ENCODE measurements at places on chromosomes 1 and 21.

- DNase-seq, result no peak
Measured at GRCh38 chr1:112636056-112636455, 16.4 kb downstream of the CAPZA1 start.

DNA sequence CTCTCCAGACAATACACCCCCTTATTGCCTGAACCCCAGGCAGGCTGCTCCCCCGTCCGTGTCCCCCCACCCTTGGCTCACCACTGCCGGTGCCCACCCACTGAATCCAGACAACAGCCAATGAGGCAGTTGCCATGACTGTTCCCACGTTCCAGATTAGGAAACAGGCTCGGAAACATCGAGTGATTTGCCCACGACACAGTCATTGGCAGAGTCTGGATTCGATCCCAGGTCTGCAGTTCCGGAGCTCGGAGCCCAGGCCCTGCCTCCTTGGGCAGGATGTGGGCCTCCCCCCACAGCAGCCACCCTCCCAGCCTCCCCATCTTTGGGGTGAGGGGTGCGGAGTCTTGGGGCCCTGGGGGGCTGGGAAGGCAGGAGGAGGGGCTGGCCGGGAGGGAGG is 20.3 kb upstream of the CLSTN1 start:
- DNase-seq, result no peak

DNA sequence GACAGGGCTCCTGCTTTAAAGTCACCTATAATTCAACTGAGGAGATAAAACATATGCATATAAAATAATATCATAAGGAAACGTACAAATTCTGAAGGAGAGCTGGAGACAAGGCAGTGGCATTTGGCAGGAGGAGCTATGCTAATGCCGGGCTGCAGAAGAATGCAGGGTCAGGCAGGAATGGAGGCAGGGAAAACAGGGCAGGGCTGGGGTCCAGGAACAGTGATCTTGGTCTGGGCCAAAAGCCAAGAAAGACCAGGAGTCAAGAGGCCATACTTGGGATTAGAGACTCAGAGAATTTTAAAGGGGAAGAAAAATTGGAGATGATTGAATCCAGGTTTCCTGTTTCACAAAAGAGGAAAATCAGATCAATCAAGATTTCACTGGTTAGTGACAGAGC is 20.0 kb upstream of the BRDT start:
- no peak for DNase-seq

DNA sequence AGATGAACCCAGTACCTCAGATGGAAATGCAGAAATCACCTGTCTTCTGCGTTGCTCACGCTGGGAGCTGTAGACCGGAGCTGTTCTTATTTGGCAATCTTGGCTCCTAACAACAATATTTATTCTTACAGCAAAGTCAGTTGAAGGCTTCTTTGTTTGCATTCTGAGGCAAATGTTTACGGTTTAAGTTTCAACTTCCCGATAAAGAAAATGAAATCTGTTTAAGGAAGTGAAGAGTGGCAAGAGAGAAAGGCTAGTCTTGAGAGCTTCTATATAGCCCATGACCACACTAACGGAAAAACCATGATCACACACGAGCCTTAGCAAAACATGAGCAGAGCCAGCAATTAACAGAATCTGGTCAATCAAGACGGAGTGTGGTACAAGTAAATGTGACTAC is 122.6 kb upstream of the ZNHIT6 start:
- no peak for DNase-seq
